ENCODE measurements at places on chromosomes 11 and 22. TPM values are rescaled to one million over a fixed set of nuclear protein-coding genes. Genes with fewer than 3 reads are reported as not detected.

Gene PKNOX2
- total RNA-seq = 9.2 TPM

Gene KRTAP5-7
- not detected for total RNA-seq

- H3K27ac ChIP-seq = no peak overlapping the region
- H3K4me1 ChIP-seq = no peaks in the 10 kb centered on the region
- H3K4me3 ChIP-seq = no peak overlapping the region
- no peak for DNase-seq
- H3K36me3 ChIP-seq = no peaks in the 10 kb centered on the region
These were observed 235.4 kb downstream of the METTL15 start for GRCh38 chr11:28343304-28344233.

DNA sequence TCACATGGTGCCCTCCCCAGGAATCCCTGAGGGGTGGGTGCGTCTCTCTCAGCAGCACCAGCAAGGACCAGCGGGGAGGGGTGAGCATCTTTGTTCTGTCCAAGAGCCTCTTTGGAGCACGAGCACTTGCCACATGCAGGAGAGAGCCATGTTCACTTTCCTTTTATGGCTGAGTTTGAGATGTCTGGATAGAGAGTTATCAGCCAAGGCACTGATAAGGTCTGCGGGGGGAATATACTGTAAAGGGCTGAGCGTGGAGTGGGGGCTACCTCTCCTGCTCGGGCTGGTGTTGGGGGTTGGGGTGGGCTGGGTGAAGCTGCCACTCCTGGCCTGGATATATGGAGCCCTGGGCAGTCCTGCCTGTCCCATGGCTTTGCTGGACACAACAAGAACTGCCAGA is 34.9 kb upstream of the CCDC188 start:
- no peak overlapping the region for H3K4me3 ChIP-seq
- H3K27ac ChIP-seq = no peak overlapping the region
- DNase-seq = no peak
- H3K36me3 ChIP-seq = no peaks in the 10 kb centered on the region
- no peaks in the 10 kb centered on the region for H3K27me3 ChIP-seq

DNA sequence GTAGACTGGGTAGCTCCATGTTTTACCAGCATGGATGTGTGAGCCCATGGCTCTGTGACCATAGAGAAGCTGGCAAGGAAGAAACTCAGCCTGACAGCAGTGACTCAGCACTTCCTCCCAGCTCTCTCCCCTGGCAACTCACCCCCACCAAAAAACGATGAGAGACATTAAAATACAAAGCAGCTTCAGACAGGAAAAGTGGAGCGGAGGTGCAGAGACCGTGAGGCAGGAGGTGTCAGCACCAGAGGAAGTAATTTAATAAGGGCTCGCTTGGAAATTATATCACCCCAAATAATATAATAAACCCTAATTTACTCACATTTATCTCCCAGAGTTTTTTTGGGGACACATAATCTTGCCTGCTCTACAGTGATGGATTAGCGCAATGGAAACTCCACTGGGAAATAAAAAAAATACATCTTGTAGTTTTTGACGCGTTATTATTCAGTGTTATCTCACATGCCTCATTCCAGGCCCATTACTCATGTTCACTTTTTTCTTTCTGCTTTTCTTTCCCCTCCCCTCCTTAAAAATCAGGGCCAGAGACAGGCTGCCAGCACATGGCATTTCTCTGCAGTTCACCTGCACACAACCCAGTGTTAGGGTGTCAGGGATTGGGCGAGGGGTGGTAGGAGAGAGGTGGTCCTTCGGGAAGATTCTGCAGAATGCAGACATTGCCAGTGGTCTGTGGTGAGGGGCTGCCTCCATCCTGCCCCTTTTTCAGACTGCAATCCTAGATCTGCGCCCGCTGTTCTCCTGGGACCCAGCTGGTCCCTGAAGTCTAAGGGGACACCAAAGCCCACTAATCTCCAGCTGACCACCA is 170.8 kb downstream of the BUD13 start:
- H3K4me1 ChIP-seq = peaks cover 3% of the 10 kb centered on the region
- H3K4me3 ChIP-seq = peak overlapping the region; percentile 27
- no peak overlapping the region for H3K27ac ChIP-seq
- H3K36me3 ChIP-seq = no peaks in the 10 kb centered on the region
- no peaks in the 10 kb centered on the region for H3K27me3 ChIP-seq
- DNase-seq = no peak

DNA sequence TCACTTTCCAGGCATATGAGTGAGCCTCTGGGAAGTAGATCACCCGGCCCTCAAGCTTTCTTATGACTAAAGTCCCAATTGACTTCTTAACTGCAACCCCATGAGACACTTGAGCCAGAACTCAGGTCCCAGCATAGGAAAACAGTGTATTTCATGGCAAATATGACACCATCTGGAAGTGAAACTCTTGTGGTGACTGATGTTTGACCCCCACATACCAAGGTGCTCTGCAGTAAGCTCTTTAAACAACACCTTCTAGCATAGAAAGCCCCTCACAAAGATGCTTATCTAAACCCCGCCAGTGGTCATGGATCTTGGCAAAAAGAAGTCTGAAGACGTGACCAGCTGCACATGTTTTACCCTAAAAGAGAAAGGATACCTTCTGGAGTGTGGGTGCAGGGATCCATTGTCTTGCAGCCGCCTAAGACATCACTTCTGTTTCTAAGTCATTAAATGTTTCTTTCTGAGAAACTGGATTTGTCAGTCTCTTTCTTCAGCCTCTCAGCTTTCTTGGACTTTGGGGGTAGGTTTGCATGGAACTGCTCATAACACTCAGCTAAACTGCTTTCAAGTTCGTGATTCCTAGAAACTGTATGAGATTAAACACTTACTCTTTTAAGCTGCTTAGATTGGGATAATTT is 7.4 kb upstream of the PELI3 start:
- H3K4me3 ChIP-seq = no peak overlapping the region
- no peak overlapping the region for H3K27ac ChIP-seq
- H3K4me1 ChIP-seq = no peaks in the 10 kb centered on the region
- DNase-seq = no peak
- no peaks in the 10 kb centered on the region for H3K27me3 ChIP-seq
- H3K36me3 ChIP-seq = no peaks in the 10 kb centered on the region

DNA sequence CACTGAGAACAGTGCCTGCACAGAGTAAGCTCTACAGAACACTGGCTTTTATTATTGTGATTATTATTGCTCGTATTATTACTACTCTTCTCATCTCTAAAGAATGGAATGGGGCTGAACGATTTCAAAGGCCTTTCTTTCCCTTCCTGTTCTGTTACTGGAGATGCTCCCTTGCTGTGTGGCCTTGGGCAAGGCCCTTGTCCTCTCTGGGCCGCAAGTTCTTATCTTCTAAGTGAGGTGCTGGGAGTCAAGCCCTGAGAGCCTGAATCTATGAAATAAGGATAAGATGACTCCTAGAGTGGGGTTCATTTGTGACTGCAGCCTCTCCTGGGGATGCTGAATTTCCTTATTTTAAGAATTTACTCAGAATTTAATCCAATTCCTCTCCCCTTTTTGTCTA is 113.5 kb downstream of the FBXO7 start:
- no peaks in the 10 kb centered on the region for H3K27me3 ChIP-seq
- H3K4me1 ChIP-seq = peaks cover 17% of the 10 kb centered on the region
- H3K4me3 ChIP-seq = no peak overlapping the region
- H3K36me3 ChIP-seq = no peaks in the 10 kb centered on the region
- H3K27ac ChIP-seq = no peak overlapping the region

Gene TTC36
- 1.4 TPM for total RNA-seq

Gene KCNA4
- total RNA-seq = not detected

DNA sequence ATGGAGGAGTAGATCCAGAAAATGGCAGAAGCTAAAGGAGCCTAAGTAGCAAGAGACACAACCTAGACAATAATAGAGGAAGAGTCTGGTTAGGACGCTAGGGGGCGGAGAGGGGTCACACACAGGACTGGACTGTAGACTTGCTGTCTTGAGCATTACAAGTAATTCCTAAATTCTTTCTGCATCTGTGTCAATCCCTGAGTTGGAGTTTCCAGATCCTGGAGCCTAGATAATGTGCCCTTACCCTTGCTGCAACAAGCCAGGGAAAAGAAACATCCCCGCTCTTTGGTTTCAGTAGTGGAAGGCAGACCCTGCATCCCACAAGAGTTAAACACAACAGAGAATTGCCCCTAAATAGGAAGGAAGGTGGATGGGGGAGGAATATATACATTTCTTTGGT is 14.9 kb upstream of the CCDC73 start:
- H3K4me3 ChIP-seq = no peak overlapping the region
- no peaks in the 10 kb centered on the region for H3K36me3 ChIP-seq
- no peak for DNase-seq
- H3K27me3 ChIP-seq = no peaks in the 10 kb centered on the region
- H3K4me1 ChIP-seq = no peaks in the 10 kb centered on the region
- no peak overlapping the region for H3K27ac ChIP-seq

Gene CLCF1
- 38.1 TPM for total RNA-seq

- H3K36me3 ChIP-seq = no peaks in the 10 kb centered on the region
- H3K27me3 ChIP-seq = no peaks in the 10 kb centered on the region
- peak overlapping the region; percentile 100 for H3K4me3 ChIP-seq
- no peak for DNase-seq
- H3K4me1 ChIP-seq = peaks cover 73% of the 10 kb centered on the region
- H3K27ac ChIP-seq = peak overlapping the region; percentile 99
These were observed 3.8 kb downstream of the CYB5R3 start for GRCh38 chr22:42645341-42645937.

GRCh38 chr11:94129512-94130297 is 1.1 kb downstream of the PANX1 start:
- peak overlapping the region; percentile 92 for H3K27ac ChIP-seq
- peaks cover 40% of the 10 kb centered on the region for H3K4me1 ChIP-seq
- H3K27me3 ChIP-seq = no peaks in the 10 kb centered on the region
- H3K4me3 ChIP-seq = peak overlapping the region; percentile 92
- no peak for DNase-seq
- no peaks in the 10 kb centered on the region for H3K36me3 ChIP-seq

GRCh38 chr22:25896592-25896991 is 154.6 kb downstream of the MYO18B start:
- H3K4me3 ChIP-seq = no peak overlapping the region
- no peak for DNase-seq

Gene HMGXB4
- total RNA-seq = 14.7 TPM

DNA sequence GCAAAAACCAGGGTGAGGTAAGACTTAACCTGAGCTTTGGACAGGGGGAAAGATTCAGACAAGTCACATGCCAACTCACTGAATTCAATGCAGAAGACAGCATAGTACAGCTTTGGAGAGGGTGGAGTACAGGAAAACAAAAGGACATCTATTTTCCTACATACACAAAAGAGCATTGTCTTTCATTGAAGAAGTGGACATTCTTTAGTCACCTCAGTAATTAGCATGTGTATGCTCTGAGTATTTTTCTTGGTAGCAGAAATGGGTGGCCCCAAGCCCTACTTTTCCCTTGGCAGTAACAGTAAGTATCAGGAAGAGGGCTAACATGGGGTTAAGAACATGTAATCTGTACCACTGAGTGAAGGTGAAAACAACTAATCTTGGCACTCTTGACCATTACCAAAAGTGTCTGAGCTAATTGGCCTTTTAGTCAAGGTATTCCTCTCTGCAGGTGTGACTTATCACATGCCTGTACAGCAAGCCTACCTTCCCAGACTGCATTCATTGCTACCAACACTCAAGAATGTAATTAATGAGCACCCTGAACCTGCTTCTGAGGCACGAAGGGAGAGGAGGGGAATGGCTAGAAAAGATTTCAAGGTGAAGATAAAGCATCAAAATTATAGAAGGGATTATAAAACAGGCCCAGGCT is 33.9 kb downstream of the SYTL2 start:
- H3K27ac ChIP-seq = no peak overlapping the region
- H3K27me3 ChIP-seq = no peaks in the 10 kb centered on the region
- H3K36me3 ChIP-seq = no peaks in the 10 kb centered on the region
- no peak overlapping the region for H3K4me3 ChIP-seq
- no peak for DNase-seq

DNA sequence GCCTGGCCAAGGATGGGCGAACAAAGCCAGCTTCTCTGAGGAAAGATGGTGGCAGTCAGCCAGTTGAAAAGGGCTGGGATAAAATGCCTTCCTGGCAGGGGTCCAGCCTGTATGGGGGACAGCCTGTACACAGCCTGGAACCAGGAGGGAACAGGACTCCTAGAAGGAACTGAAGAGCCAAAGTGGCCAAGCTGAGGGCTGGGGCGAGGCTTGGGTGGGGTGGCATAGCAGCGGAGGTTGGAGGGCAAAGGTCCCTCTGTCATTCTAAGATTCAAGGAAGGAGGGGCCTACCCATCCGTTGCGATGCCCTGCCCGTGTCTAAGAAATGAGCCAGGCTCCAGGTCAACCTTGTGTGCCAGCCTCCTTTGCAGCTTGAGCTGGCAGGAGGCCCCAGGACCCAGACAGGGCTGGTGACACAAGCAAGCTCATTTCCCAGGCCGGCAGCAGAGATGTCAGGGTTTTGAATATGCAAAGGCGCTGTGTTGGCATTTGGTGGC is 22.6 kb downstream of the FADD start:
- no peak overlapping the region for H3K4me3 ChIP-seq
- peaks cover 3% of the 10 kb centered on the region for H3K4me1 ChIP-seq
- H3K27ac ChIP-seq = no peak overlapping the region
- H3K36me3 ChIP-seq = no peaks in the 10 kb centered on the region
- no peak for DNase-seq

DNA sequence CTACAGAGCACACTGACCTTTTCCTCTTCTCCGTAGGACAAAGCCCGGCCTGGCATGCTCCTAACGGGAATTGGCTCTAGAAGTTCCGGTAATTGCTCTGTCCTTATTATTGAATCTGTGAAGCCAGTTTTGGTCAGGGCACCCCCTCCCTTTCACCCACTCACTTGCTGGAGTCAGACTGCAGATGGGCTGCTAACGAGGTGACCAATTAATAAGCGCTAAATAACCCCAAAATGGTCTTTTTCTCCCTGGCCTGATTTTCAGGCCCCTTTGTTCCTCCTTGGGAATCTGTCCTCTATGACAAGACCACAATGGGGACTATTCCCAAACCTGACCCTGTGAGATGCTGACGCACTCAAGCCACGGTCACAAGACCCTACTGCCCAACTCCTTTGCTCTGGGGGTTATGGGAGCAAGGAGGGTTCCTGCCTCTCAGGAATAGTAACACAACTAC is 610.0 kb upstream of the CADM1 start:
- H3K27me3 ChIP-seq = no peaks in the 10 kb centered on the region
- no peak overlapping the region for H3K4me3 ChIP-seq
- H3K27ac ChIP-seq = no peak overlapping the region

DNA sequence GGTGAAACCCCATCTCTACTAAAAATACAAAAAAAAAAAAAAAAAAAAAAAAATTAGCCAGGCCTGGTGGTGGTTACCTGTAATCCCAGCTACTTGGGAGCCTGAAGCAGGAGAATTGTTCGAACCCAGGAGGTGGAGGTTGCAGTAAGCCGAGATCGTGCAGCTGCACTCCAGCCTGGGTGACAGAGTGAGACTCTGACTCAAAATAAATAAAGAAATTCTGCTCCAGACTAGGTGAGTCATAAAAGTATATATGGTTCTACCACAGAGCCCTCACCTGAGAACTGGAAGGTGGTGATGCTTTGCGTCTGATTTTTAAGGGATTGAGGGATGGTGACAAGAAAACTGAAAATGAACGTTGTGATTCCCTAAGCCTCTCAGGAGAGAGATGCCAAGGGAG is 58.4 kb downstream of the NTM start:
- H3K4me1 ChIP-seq = no peaks in the 10 kb centered on the region
- no peak overlapping the region for H3K4me3 ChIP-seq
- H3K36me3 ChIP-seq = no peaks in the 10 kb centered on the region
- no peaks in the 10 kb centered on the region for H3K27me3 ChIP-seq
- DNase-seq = no peak
- H3K27ac ChIP-seq = no peak overlapping the region

- no peaks in the 10 kb centered on the region for H3K4me1 ChIP-seq
- H3K4me3 ChIP-seq = no peak overlapping the region
- no peaks in the 10 kb centered on the region for H3K27me3 ChIP-seq
- no peak overlapping the region for H3K27ac ChIP-seq
These were observed 5.5 kb downstream of the CEP57 start for GRCh38 chr11:95795627-95796295.
